ENCODE measurements at places on chromosomes 6 and 20. TPM values are rescaled to one million over a fixed set of nuclear protein-coding genes. Genes with fewer than 3 reads are reported as not detected.
A peak's percentile ranks its signal among the peaks of the same experiment; 100 is the strongest.

- H3K4me3 ChIP-seq, result no peak overlapping the region
- no peaks in the 10 kb centered on the region for H3K36me3 ChIP-seq
- no peak for DNase-seq
- H3K4me1 ChIP-seq, result peaks cover 31% of the 10 kb centered on the region
Observed at GRCh38 chr20:37714978-37715672, 21.3 kb downstream of the CTNNBL1 start.

- peaks cover 5% of the 10 kb centered on the region for H3K4me1 ChIP-seq
- peaks cover 6% of the 10 kb centered on the region for H3K36me3 ChIP-seq
- no peaks in the 10 kb centered on the region for H3K27me3 ChIP-seq
- H3K27ac ChIP-seq, result no peak overlapping the region
Observed at GRCh38 chr6:133985970-133986369, 32.9 kb downstream of the TBPL1 start.

DNA sequence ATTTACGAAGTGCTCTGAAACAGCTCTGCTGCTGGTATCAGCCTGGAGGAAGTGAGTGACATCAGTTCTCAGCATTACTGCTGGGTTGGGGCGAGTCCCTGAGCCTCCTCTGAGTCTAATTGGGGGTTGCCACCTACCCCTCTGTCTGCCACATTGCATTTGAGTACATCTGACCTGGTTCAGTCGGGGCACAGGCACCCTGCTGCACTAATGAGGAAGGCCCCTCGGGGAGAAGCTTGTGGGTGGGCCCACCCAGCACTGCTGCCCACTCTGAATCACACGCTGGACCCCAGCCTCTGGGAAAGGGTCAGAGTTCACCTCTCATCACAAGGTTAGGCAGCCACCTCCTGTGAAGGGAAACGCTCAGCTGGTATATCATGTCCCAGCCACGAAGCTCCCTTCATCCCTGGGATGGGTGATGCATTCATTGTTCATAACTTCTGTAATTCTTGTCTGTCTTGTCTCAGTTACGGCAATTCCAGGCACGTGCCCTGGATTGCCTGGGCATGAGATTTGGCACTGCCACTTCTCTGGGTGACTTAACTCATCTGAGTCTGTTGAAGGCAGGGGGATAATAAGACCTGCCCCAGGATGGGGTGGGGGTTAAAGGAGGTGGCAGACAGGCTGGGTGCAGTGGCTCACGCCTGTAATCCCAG is 13.3 kb downstream of the DNMT3B start:
- no peaks in the 10 kb centered on the region for H3K36me3 ChIP-seq
- no peak overlapping the region for H3K27ac ChIP-seq
- no peak for DNase-seq
- no peak overlapping the region for H3K4me3 ChIP-seq
- H3K4me1 ChIP-seq, result peaks cover 9% of the 10 kb centered on the region
- no peaks in the 10 kb centered on the region for H3K27me3 ChIP-seq

GRCh38 chr6:157557559-157557958 is 176.6 kb downstream of the ZDHHC14 start:
- H3K27ac ChIP-seq, result no peak overlapping the region
- no peaks in the 10 kb centered on the region for H3K27me3 ChIP-seq
- no peak overlapping the region for H3K4me3 ChIP-seq
- H3K4me1 ChIP-seq, result no peaks in the 10 kb centered on the region
- DNase-seq, result peak; percentile 62
- no peaks in the 10 kb centered on the region for H3K36me3 ChIP-seq

DNA sequence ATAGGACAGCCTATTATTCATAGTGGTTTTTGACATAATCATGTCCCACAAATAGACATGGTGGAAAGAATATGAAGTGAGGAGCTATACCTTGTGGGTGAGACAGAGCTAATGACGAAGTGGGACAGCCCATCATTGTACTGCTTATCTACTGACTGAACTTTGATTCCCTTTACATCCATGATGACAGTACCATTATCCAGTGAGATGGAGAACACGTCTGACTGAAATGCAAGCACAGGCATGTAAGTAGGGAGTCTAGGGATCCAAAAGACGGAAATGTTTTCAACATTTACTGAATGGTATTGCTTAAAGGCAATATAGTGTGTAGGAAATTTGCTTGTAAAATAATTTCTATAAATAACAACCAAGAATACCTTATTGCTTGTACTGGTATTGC is 43.5 kb downstream of the FAM229B start:
- peaks cover 100% of the 10 kb centered on the region for H3K36me3 ChIP-seq
- DNase-seq, result no peak
- H3K4me3 ChIP-seq, result no peak overlapping the region

GRCh38 chr6:6746333-6746969 is 157.9 kb downstream of the LY86 start:
- H3K4me1 ChIP-seq, result peaks cover 22% of the 10 kb centered on the region
- no peak overlapping the region for H3K27ac ChIP-seq

DNA sequence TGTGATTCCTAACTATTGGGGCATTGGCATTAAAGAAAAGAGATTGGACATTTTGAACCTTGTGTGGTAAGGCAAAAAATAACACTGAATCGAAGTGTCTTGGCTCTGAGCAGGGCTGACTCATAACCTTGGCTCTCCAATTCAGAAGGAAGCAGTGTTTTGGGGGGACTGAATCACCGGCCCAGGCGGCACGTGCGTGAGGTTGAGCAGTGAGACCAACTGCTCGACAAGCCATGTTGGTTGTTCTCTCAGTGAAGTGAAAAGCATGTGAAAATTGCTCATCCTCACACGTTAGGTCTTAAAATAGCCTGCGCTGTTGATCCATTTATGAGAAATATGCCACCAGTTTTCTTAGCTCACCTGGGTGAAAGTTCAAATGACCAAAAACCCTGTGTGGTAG is 137.8 kb upstream of the SPACA1 start:
- no peaks in the 10 kb centered on the region for H3K4me1 ChIP-seq
- no peak for DNase-seq
- H3K36me3 ChIP-seq, result no peaks in the 10 kb centered on the region
- no peaks in the 10 kb centered on the region for H3K27me3 ChIP-seq
- no peak overlapping the region for H3K27ac ChIP-seq

- peak overlapping the region; percentile 59 for H3K4me3 ChIP-seq
- peaks cover 27% of the 10 kb centered on the region for H3K4me1 ChIP-seq
- no peaks in the 10 kb centered on the region for H3K36me3 ChIP-seq
Observed at GRCh38 chr6:157221817-157222175, 101.5 kb downstream of the TMEM242 start.

DNA sequence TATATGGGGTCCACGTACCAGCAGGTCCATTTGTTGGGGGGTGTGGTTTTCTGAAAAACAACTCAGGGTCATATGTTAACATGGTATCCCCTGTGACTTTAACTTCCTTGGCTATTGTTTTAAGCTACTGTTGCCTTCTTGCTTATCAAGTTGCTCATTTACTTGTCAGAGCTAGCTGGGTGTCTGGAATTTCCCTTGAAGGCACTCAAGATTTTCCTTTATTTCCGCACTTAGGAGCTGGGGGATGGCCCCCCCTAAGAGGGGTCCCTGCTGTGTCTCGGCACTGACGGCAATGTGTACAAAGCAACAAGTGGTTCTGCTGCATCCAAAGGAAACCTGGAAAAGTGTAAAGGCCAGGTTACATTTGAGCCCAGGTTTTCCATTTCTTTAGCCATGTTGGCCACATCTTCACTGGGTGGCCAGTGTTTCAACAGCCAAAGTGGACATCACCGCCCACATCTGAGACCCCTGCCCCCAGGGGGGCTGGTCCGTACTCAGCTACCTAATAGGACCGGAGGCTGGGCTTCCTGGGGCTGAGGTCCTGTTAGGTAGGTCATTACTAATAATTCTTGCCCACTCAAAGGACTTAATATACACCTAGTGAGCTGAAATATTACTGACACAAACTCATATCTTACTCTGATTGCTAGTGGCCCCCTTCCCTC is 24.8 kb upstream of the SYNDIG1 start:
- no peak overlapping the region for H3K4me3 ChIP-seq
- DNase-seq, result no peak
- H3K27ac ChIP-seq, result no peak overlapping the region
- H3K4me1 ChIP-seq, result no peaks in the 10 kb centered on the region

- H3K27ac ChIP-seq, result peak overlapping the region; percentile 37
- DNase-seq, result no peak
- H3K4me3 ChIP-seq, result no peak overlapping the region
Observed at GRCh38 chr20:45918779-45919537, 7.0 kb upstream of the PLTP start.

- H3K4me1 ChIP-seq, result peaks cover 24% of the 10 kb centered on the region
- no peak for DNase-seq
- H3K27ac ChIP-seq, result no peak overlapping the region
- no peak overlapping the region for H3K4me3 ChIP-seq
- no peaks in the 10 kb centered on the region for H3K27me3 ChIP-seq
Observed at GRCh38 chr20:43516251-43516824, 8.8 kb downstream of the L3MBTL1 start.

DNA sequence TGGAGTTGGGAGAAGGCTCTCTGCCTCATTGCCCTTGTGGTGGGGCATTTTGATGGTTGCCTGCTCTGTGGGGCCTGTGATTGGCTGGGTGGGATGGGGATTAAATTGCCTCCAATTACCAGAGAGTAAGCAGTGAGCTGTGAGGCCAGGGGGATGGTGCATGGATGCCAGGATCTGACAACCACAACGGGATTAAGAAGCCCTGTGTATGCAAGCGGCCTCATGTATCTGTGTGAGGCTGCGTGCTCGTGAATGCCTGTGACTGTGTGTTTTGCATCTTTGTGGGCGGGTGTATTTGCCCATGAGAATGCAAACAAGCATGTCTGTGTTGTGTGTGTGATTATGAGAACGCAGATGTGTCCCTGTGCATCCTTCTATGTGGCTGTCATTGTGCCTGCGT is 46.1 kb downstream of the CD40 start:
- no peaks in the 10 kb centered on the region for H3K27me3 ChIP-seq
- H3K4me1 ChIP-seq, result no peaks in the 10 kb centered on the region
- no peak overlapping the region for H3K27ac ChIP-seq

- DNase-seq, result no peak
- no peak overlapping the region for H3K4me3 ChIP-seq
- peaks cover 7% of the 10 kb centered on the region for H3K4me1 ChIP-seq
- H3K27me3 ChIP-seq, result no peaks in the 10 kb centered on the region
- H3K27ac ChIP-seq, result no peak overlapping the region
- peaks cover 60% of the 10 kb centered on the region for H3K36me3 ChIP-seq
Observed at GRCh38 chr6:26445934-26446667, 5.8 kb downstream of the BTN3A3 start.

DNA sequence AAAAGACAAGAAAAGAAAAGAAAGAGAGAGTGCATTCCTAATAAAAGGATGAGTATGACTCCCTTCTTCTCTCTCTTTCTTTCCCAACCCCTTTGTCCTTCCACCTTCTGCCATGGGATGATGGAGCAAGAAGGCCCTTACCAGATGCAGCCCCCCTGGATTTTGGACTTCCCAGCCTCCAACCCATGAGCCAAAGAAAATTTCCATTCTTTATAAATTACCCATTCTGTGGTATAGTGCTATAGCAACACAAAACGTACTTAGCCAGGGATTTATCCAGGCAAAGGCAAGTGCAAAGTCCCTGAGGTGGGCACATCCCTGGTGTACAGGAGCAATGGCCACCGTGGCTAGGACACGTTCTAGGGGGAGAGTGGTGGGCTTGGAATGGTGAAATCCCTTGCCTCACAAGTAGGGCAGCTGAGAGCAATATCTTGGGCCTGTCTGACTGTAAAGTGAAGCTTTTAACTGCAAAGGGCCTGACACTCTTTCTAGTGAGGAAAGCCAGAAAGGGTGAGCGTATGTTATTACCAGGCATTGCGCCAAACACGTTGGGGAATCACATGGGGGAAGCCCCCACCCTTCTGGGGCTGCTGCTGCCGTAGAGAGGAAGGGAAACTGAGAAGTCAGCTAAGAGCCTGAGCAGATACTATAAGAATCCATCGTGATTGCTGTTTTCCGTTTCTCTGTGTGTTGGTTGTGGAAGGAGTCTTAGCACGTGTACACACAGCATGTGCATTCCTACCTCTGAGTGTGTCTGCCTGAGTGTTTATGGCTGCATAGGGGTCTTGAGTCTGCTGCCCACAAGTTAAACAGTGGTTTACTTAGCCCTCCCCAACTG is 50.7 kb upstream of the SIRPA start:
- H3K27me3 ChIP-seq, result no peaks in the 10 kb centered on the region
- peaks cover 35% of the 10 kb centered on the region for H3K4me1 ChIP-seq
- H3K36me3 ChIP-seq, result no peaks in the 10 kb centered on the region

DNA sequence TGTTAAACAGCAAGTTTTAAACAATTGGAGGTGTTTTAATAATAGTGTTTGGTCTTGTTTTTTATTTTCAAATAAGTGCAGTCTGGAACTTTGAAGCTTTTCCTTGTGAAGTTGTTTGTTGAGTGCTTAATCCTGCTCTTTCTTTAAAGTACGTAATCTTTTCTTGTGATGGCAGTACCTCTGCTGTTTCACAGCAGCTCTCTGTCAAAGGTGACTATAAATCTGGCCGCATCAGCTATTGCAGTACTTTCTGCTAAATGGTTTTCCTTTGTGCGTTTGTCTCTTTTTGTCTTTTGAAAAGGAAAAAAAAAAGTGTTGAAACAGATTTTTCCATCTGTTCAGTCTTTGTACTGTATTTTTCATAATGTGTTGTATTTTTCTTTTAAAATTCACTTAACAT is 12.7 kb downstream of the STXBP5 start:
- H3K36me3 ChIP-seq, result no peaks in the 10 kb centered on the region
- no peaks in the 10 kb centered on the region for H3K27me3 ChIP-seq
- DNase-seq, result no peak
- H3K4me3 ChIP-seq, result no peak overlapping the region
- H3K27ac ChIP-seq, result no peak overlapping the region

- H3K27ac ChIP-seq, result no peak overlapping the region
- H3K36me3 ChIP-seq, result peaks cover 6% of the 10 kb centered on the region
- peaks cover 10% of the 10 kb centered on the region for H3K4me1 ChIP-seq
- no peak for DNase-seq
- H3K4me3 ChIP-seq, result no peak overlapping the region
- H3K27me3 ChIP-seq, result no peaks in the 10 kb centered on the region
Observed at GRCh38 chr6:42269974-42270510, 52.4 kb upstream of the MRPS10 start.

Gene PACRG
- total RNA-seq, result 1.8 TPM

Gene TNF
- 1.5 TPM for total RNA-seq

Gene MLN
- total RNA-seq, result not detected

Gene NHLRC1
- total RNA-seq, result 1.0 TPM

Gene IMPG1
- total RNA-seq, result not detected

Gene KCNK16
- total RNA-seq, result not detected

Gene TCP11
- 0.83 TPM for total RNA-seq

Gene PTCHD4
- 0.83 TPM for total RNA-seq

Gene C20orf96
- total RNA-seq, result 2.6 TPM

Gene SIRPD
- total RNA-seq, result not detected
